Brain microvascular endothelial cell (primary cell): ENCODE measurements at places on chromosomes 11 and 22.

DNA sequence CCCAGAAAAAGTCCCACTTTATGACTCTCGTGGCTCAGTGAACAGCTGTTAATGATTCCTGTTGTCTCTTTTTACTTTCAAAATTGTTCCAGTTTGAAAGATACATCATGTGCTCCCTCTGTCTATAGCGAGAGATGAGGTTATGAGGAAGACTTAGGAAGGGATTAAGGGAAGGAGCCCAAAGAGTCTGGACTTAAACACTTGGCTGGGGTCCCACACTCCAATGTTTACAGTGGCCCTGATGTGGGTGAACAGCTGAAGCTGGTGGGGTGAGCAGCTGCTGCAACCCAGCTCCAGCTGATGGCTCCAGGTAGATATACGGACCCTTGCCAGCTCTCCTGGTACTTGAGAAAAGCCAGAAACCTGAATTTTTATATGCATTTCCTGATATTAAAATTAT lies 84.5 kb upstream of the PLET1 start:
- no peak for DNase-seq

- DNase-seq: no peak
These were observed 8.9 kb upstream of the OPCML start for GRCh38 chr11:133541021-133541719.

- DNase-seq: no peak
These were observed 869 bp downstream of the ZC3H7B start for GRCh38 chr22:41302021-41302767.

- no peak for DNase-seq
These were observed 13.2 kb downstream of the C11orf87 start for GRCh38 chr11:109435121-109435742.

- DNase-seq: no peak
These were observed 157.5 kb downstream of the WNT11 start for GRCh38 chr11:76048763-76049162.

DNA sequence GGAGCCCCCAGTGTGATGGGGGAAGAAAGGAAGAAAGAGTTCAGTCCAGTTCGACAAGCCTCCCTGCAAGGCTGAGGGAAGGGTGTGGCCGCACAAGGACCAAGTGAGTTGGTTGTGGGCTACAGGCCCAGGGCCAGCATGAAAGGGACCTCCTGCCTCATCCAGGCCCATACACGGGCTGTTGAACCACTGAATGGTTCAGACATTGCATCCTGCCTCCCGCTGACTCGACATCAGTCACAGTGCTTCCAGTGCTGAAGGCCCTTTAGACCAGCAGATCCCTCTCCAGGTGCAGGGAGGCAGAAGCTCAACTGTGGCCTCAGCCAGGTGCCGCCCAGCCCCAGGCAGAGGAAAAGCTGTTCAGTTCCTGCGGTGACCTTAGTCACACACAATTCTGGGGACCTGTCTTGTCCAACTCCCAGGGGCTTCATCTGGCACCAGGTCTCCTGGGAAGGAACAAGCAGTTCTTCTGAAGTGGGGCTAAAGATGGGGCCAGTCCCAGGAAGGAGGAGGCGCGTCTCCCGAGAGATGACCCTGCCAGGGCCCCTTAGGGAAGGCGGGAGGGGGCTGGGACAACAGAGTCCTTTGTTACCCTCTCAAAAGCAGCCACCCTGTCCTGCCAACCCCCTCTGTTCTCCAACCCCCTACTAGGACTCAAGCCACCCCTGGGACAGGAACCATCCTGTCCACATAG lies 6.6 kb downstream of the ARRB1 start:
- DNase-seq: no peak

- DNase-seq: no peak
These were observed at the start of gene SORL1 for GRCh38 chr11:121451986-121452608. TSS of gene SORL1 (plus strand) at chr11:121452314. CDS start at chr11:121452332, 18 bp downstream.

DNA sequence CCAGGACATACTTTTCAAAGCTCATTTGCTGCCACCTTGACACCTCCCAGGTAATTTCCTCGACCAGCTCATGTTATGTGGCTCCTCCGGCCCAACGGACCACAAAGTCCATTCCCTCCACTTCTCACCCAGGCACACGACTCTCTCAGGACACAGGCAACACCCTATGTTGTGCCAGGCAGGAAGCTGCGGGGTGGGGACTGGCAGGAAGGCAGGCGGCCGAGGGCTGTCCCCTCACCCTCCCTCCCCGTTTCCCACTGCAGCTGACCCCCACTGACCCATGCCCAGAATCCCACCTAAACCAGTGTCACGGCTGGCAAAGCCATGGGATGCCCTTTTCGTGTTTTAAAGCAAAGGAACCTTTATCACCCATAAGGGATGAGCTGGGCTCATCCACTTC lies 20.8 kb downstream of the CELSR1 start:
- no peak for DNase-seq

DNA sequence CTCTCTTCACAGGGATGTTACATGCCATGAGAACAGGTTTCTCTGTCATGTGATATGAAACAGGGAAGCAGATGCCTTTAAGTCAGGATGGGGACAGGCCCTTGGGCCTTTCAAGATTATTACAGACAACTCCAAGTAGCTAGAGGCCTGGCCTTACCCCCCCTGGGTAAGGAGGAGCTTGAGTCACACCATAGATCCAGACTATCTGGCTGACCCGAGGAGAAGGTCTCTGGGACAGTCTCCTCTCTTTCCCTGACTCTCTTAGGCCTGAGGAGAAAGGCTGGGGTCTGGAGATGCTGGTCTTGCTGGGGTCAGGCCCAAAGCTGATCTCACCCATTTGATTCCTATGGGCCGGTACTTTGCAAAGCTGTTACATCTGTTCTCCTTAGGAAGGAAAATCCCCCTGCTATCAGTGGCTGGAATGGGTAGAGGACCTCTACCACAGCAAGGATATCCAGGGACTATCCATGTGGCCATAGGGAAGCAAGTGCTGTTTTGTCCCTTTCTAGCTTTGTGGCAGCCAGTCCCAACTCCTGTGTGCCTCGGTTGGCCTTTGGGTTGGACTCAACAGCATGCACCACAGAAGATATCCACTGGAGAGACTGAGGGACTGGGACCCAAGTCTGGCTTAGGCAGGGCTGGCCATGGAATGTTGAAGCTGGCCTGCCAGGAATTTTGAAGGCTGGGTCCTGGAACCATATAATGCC lies 25.2 kb downstream of the RELT start:
- peak; percentile 32 for DNase-seq

- peak; percentile 92 for DNase-seq
These were observed 7.7 kb upstream of the NCR3LG1 start for GRCh38 chr11:17343907-17344306.

DNA sequence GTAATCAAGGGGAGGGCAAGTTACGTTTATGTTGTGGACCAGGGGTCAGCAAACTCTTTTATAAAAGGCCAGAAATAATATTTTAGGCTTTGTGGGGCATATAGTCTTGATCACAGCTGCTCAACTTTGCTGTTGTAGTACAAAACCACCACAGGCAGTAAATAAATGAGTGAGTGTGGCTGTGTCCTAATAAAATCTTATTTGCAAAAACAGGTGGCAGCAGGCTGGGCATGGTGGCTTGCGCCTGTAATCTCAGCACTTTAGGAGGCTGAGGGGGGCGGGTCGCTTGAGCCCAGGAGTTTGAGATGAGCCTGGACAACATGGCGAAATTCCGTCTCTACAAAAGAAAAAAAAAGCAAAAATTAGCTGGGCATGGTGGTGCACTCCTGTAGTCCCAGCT lies 57.9 kb upstream of the NUP160 start:
- DNase-seq: no peak

DNA sequence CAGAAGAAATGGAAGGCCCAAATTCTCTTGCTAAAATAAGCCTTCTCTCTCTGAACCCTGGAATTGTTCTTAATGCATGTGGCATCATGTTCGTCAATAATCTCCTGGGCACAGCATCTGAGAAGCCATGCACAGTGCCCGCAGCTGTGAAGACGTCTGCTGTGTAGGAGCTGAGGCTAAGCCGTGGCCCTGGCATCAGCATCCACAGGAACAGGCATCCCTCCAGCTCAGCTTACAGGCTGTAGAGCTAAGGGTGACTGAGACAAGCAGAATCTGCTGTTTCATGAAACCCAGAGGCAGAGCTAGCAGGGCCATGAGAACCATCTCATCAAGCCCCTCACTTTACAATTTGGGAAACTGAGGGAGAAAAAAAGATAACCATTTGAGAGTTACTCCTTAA lies 60.6 kb downstream of the SEZ6L start:
- DNase-seq: no peak

GRCh38 chr11:86869966-86870570 lies 69.7 kb downstream of the PRSS23 start:
- peak; percentile 64 for DNase-seq

GRCh38 chr11:127042445-127042844 lies 41.9 kb upstream of the KIRREL3 start:
- no peak for DNase-seq

- DNase-seq: no peak
These were observed 83.6 kb downstream of the OSBP2 start for GRCh38 chr22:30778261-30778660.

GRCh38 chr11:132054822-132055221 lies 684.4 kb downstream of the NTM start:
- peak; percentile 84 for DNase-seq
